Heart right ventricle (tissue), 16 donors: ENCODE measurements at places on chromosomes 6 and 20. TPM values are rescaled to one million over a fixed set of nuclear protein-coding genes. Genes with fewer than 3 reads are reported as not detected.

GRCh38 chr6:137520520-137520919 is 26.3 kb upstream of the OLIG3 start:
- no peak for DNase-seq

GRCh38 chr20:35503841-35504561 is 25.5 kb downstream of the C20orf173 start:
- DNase-seq, result no peak

DNA sequence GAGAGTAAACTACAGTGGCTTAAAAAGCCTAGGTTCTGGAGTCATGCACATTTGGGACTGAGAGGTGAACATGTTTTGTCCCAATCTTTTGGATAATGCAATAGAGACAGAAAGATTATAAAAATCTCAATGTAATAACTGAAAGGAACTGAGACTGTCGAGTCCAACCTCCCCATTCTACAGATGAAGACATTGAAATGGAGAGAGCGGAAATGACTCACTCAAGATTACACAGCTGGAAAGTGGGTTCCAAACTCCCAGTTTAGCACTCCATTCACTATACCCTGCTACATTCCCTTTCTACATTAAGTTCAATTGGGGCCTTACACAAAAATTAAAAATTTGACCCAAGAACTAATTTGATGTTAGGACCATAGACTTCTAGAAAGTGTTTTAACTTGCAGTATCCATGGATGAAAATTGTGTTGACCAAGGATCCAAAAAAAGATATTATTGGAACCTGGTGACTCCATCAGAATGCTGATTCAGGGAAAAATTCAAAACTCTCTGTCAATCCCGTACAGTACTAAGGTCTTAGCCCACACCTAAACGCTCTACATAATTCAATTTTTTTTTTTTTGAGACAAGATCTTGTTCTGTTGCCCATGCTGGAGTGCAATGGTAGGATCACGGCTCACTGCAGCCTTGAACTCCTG is 1.5 kb upstream of the ILRUN start:
- no peak for DNase-seq

DNA sequence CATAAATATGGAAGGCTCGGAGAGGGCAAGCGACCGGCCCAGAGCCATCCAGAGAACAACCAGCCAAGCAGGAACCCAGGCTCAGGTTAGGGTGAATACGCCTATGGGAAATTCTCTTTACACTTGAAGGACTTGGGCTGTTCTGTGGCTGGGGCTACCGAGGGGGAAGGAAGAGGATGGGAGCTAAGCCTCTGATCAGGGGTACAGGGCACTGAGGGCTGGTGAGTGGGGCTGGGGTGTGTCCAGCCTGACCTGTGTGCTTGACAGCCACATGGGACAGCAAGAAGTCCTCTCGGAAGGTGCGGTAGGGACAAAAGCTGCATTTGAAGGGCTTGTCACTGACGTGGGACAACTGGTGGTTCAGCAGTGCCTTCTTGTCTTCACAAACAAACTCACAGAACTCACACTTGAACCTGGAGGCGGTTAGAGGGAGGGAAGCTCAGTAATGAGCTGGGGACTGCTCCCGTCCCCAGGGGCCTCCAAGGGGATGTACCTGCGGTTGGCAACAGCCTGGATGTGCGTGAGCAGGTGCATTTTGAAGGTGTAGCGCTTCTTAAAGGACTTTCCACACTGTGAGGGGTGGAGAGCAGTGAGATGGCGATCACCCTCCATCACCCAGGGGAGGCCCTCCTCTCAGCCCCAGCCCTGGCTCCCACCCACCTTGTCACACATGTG is 11.9 kb downstream of the ZNF335 start:
- DNase-seq, result no peak

DNA sequence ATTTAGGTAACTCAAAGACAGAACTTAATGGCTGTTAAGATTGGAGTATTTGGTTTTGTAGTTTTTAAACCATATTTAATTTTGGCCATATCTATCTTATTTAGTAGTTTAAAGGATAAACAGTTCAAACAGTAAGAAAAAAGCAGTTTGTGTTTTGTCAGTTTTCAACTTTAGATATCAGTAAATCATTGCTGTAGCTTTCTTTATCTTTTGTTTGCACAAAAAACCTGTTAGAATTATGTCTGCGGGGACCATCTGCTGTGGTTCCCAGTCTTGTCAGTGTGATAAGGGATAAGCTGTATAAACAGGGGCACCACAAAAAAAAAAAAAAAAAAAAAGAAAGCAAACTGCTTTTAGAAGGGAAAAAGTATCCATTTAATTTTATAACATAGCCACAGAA is 40.9 kb downstream of the CDKAL1 start:
- no peak for DNase-seq

The CCN6 gene
- polyA plus RNA-seq, result not detected

The CNBD2 gene
- 6.8 TPM for polyA plus RNA-seq

The ATRN gene
- polyA plus RNA-seq, result 4.6 TPM

The NXT1 gene
- polyA plus RNA-seq, result 21.3 TPM

- DNase-seq, result peak; percentile 77
Measured at GRCh38 chr6:37168811-37169495, 999 bp upstream of the PIM1 start.

DNA sequence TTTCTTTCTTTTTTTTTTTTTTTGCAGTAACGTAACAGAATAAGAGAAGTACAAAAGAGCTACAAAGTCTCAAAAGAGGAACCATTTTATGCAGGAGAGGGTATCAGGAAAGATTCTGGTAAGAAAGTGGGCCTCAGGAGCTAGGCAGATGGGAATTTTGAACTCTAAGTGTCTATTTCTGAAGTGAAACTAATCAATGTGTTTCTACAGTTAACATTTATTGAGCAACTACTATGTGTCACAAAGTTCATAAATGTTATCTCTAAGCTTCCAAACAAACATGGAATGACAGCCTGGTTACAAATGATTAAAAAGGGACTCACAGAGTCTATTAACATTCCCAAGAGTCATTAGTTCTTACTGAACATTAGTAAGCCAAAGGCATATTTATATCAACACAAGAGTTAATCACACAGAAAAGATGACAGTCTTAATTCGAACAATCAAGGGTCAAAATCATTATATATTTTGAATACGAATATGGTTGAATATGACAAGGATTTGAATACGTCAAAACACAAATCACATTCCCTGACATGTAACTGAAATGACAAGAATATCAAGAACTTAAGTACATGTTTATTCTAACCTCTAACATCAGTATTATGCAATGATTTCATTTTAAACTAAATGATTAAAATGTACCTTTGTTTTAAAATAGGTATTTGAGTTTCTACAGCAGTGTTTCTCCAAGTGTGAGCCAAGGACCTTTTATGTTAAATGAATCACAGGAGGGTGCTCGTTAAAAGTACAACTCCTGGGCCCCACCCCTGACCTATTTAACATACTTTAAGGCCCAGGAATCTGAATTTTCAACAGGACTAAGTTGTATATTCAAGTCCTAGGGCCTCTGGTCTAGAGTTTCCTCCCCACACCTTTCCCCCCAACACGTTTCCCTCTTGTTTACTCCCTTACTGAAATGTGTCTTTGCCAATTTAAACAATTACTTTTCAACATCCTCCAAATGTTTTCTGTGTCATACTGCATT is 89.7 kb downstream of the ATXN1 start:
- no peak for DNase-seq

GRCh38 chr6:37679539-37680476 is 17.9 kb downstream of the MDGA1 start:
- no peak for DNase-seq

DNA sequence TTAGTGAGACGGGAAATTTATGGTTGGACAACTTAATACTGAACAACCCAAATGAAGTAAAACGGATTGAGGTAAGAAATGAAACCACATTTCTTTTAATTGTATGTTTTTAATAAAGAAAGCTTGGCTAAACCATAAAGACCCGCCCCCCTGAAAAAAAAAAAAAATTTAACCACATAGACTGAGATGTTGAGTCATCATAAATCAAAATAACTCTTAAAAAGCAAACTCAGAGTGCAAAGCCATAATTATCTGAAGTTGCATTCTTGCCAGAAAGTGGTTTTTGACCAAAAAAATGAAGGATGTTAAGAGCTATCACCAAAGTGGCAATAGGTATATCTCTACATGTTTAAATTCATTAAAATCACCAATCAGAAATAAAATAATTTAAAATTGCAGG is 101.8 kb upstream of the COL21A1 start:
- no peak for DNase-seq

GRCh38 chr6:41222513-41222912 is 5.6 kb upstream of the TREML4 start:
- DNase-seq, result no peak

DNA sequence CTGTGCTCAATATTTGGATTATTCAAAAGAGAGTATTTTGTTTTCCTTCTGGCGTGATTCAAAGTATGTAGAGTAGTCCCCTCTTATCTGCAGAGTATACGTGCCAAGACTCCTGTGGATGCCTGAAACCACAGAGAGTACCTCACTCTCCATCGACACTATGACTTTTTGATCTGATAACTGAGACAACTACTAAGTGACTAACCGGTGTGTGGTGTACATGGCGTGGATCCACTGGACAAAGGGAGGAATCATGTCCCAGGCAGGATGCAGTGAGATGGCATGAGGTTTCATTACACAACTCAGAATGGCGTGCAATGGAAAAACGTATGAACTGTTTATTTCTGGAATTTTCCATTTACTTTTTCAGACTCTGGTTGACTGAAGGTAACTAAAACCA is 112.2 kb upstream of the PDE7B start:
- no peak for DNase-seq

The XKR7 gene
- not detected for polyA plus RNA-seq

The PRPH2 gene
- polyA plus RNA-seq, result 0.51 TPM

The PBOV1 gene
- polyA plus RNA-seq, result not detected

- DNase-seq, result no peak
Measured at GRCh38 chr20:24153101-24154040, 164.8 kb upstream of the GGTLC1 start.

The HAO1 gene
- polyA plus RNA-seq, result not detected

The CDH4 gene
- 0.04 TPM for polyA plus RNA-seq

GRCh38 chr6:14361297-14361696 is 243.7 kb downstream of the CD83 start:
- DNase-seq, result no peak

DNA sequence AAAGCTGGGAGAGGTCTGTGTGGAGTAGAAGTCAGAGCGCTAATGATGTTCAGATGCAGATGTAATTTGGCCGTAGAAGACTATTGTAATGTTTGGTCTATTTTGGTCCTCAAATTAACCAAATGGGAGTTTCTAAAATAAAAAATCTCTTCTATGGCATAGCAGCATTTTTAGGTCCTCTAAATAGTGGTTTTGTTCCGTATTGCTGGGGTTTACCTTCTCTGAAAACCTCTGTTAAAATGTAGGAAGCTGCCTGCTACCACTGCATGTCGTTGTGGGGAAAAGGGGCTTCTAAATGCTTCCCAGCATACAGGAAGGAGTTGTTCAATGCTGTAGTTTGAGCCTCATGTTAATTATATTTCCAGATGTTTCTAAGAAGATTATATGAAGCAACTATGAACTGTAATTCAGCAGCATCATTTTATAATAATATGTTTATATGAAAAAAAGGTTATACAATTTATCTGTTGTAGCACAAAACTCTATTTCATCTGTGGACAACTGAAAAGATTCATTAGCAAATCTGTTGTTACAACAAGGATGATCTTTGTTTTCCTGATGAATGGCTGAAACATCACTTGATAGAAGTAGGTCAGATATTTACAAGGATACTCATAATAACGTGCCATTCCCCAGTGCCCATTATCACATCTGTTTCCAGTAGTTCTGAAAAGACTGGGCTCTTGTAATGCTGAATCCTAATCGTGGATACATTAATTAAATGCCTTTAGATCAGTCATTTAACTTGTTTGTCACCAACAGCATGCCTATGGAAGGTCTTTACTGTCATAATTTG is 256.6 kb downstream of the TBC1D7 start:
- no peak for DNase-seq

DNA sequence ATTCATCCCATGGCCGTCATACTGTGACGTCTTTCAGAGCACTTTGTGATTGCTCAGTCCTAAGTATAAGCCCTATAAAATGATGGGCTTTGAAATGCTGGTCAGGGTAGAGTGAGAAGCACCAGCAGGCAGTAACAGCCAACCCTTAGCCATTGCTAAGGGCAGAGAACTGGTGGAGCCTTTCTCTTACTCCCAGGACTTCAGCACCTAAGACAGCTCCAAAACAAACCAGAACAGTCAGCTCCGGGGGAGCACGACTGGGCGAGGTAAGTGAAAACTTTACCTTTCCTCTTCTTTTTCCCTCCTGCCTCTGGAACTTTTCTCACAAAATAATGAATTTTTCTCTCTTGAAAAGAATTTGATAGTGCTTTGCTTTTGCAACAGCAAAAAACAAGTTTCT is at the start of gene VIP:
Gene VIP, plus strand, starts transcription at position 104 of the 400 bp plus-strand sequence. CDS start 1,381 bp downstream, outside the sequence.
- no peak for DNase-seq

DNA sequence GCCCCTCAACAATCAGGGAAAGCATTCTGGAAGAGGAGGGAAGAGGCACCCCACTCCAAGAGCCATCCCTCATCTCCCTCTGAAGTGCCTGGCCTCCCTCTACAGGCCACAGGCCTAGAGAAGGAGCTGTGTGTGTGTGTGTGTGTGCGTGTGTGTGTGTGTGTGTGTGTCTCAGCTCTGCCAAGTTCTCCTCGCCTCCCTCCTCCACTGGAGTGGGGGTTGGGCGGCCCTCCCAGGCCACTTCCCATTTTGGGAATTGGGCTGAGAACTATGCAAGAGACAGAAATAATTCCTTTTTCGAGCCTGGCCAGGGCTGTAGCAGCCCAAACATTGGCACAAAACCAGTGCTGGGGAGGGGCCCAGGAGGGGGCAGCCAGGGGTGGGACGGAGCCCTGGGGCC is 35.7 kb downstream of the KCNB1 start:
- DNase-seq, result peak; percentile 86

DNA sequence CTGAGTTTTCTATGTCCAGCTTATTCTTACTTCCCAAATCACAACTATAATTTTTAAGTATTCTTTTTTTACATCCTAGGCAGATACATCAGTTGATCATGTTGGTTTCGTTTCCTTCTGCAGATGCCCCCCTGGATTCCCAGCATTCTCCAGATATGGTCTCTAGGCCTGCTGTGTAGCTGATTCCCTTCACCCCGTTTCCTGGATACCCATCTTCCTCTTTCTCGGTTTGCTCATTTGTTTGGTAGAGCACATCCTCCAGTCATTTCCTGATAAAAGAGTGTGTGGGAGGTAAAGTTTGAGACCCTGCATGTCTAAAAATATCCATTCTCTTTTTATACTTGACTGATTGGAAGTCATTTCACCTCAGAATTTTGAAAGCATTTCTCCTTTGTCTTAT is 66.4 kb downstream of the ANKS1A start:
- DNase-seq, result no peak

- DNase-seq, result no peak
Measured at GRCh38 chr20:55641497-55641896, 363.8 kb downstream of the CBLN4 start.

The TRIM31 gene
- not detected for polyA plus RNA-seq

The BPIFB2 gene
- polyA plus RNA-seq, result not detected

DNA sequence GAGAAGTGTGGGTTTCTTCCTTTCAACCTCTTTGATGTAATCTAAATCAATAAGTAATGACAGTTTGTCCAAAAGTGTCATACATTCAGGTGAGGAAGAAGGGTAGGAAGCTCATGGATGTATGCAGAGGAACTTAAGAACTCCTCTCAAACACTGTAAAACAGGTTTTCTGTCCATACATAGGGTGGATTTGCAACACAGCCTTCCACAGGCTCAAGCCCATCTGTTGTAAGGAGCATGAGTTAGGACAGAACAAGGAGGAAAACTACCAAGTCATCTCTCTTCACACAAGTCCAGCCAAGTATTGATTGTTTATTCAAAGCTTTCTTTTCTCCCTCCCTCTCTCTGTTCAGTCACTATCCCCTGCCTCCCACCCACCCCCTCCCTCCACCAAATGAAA is 49.0 kb upstream of the CDYL start:
- no peak for DNase-seq

The GHRH gene
- not detected for polyA plus RNA-seq

GRCh38 chr20:21622097-21622857 is 83.2 kb upstream of the PAX1 start:
- DNase-seq, result no peak

The HLA-DOA gene
- 0.65 TPM for polyA plus RNA-seq
